Cerebellum (tissue), 4 donors: ENCODE measurements at places on chromosomes 2 and 18.

GRCh38 chr2:19369341-19369955 is 11.0 kb upstream of the OSR1 start:
- DNase-seq = no peak

DNA sequence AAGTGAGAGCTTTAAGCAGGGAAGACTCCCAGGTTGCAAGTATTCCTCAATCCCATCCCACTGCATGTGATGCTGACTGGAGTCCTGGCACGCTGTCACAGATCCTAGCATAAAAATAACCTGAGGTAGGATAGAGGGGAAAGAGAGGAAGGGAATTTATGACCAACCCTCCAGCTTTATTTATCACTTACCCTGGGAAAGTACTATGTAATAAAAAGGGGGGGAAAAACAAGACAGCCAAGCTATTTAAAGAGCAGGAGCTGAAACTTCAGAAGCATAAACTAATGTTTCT is 122.2 kb downstream of the SLC8A1 start:
- DNase-seq = no peak

DNA sequence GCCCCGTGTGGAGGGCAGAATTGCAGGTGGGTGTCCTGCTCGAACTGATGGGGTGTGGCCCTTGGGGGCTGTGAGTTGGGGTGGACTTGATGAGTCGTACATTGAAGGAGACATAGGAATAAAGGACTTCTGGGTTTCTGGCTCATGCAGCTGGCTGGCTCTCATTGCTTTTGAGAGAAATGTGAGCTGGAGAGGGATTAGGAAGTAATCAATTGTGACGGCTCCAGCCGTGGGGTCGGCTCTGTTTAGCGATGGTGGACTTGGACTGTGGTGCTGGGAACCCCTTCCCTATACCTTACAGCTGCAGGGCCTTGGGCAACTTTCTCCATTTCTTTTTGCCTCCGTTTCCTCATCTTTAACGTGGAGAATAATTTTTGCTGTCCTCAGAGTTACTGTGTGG is 9.2 kb downstream of the IMPA2 start:
- no peak for DNase-seq

DNA sequence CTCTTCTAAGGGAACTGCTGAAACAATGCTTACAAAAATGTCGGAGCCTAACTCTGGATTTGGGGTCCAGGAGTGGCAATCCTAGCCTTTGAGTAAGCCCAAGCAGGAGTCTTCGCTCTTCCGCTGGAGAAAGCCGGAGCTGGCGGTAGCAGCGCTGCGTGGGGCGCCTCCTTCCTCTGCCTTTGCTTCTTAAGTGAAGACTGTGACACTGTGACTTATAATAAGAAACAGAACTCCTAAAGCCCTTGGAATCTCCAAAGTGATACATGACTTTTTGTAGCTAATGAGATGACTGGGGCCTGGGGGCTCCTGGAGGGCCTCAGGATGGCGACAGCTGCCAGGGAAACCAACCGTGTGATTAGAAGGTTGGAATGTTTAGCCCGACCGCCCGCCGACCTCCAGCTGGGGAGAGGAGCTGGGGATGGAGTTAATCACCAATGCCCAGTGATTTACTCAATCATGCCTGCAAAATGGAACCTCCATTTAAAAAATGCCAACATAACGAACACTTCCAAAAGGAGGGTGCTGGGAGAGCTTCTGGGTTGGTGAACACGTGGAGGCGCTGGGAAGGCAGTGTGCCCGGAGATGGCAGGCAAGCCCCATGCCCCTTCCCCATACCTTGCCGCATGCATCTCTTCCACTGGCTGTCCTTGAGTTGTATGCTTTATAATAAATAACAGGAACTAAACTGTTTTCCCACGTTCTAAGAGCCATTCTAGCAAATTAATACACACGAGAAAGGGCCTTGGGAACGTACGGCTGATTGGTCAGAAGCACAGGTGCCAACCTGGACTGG is 29.0 kb upstream of the MAL start:
- no peak for DNase-seq

GRCh38 chr2:33029459-33029858 is 82.7 kb downstream of the LTBP1 start:
- no peak for DNase-seq

- no peak for DNase-seq
These were observed 32.4 kb upstream of the ATL2 start for GRCh38 chr2:38409156-38410102.

GRCh38 chr2:69683170-69683971 is 39.8 kb upstream of the AAK1 start:
- no peak for DNase-seq

- no peak for DNase-seq
These were observed 6.9 kb upstream of the STAT1 start for GRCh38 chr2:191020742-191021381.

GRCh38 chr2:9168821-9169221 is 37.8 kb upstream of the ASAP2 start:
- no peak for DNase-seq

DNA sequence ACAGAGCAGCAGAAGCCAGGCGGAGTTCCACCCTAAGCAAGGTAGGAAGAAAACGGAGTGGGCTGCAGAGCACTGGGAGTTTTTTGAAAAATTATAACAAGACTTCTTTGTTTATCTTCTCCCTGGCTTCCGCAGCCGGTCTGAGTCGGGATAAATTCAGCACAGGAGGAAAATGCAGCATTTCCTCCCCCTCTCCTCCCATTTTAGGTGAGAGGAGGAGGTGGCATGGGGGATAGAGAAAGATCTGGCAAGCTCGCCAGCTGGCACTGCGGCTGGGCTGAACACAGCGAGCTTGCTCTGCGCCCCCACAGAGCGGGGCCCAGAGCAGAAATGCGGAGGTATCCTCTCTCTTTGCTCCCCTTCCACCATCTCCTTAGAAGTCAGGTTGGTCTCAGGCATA is 17.7 kb upstream of the CHRNA1 start:
- peak; percentile 23 for DNase-seq

- DNase-seq = no peak
These were observed 20.8 kb downstream of the PTPN18 start for GRCh38 chr2:130376433-130377293.

- no peak for DNase-seq
These were observed 129.8 kb downstream of the CTIF start for GRCh38 chr18:48668466-48669179.

- DNase-seq = no peak
These were observed 51.6 kb upstream of the PLA2R1 start for GRCh38 chr2:160114020-160114419.

- no peak for DNase-seq
These were observed 21.9 kb downstream of the APCDD1 start for GRCh38 chr18:10476338-10476791.

- no peak for DNase-seq
These were observed 61.7 kb downstream of the LIPG start for GRCh38 chr18:49623571-49623970.

GRCh38 chr2:191234376-191234775 is 10.8 kb upstream of the MYO1B start:
- no peak for DNase-seq

- DNase-seq = peak; percentile 55
These were observed 138.9 kb downstream of the PXDN start for GRCh38 chr2:1605102-1606045.

DNA sequence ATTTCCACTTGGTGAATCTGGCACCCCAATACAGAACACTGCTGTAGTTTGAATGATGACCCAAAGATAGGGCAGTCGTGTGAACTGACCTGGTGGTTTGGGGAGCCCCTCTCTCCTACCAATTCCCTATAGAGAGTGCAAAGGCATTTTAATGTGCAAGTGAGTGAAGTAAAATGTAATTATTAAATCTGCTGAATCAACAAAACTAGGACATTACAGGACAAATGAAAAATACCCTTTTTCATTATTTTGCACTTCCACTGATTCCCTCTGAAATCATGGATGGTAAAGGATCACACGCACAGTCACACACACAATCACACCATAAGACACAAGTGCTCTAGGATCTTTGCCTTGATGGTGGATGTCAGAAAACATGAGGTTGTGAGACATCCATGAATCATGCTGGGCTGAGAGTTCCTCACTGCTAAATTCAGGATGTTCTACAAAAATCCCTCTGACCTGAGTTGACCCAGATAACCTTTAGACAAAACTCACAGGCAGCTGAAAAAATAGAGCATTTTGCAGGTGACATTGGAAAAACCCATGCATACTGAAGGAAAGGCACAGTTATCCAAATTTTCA is 197.4 kb downstream of the FBXO15 start:
- DNase-seq = no peak

- no peak for DNase-seq
These were observed 86.6 kb upstream of the POMC start for GRCh38 chr2:25254961-25255360.

GRCh38 chr2:29072971-29073725 is 1.2 kb downstream of the PCARE start:
- no peak for DNase-seq

GRCh38 chr2:10407841-10408648 is 40.1 kb downstream of the ODC1 start:
- no peak for DNase-seq

DNA sequence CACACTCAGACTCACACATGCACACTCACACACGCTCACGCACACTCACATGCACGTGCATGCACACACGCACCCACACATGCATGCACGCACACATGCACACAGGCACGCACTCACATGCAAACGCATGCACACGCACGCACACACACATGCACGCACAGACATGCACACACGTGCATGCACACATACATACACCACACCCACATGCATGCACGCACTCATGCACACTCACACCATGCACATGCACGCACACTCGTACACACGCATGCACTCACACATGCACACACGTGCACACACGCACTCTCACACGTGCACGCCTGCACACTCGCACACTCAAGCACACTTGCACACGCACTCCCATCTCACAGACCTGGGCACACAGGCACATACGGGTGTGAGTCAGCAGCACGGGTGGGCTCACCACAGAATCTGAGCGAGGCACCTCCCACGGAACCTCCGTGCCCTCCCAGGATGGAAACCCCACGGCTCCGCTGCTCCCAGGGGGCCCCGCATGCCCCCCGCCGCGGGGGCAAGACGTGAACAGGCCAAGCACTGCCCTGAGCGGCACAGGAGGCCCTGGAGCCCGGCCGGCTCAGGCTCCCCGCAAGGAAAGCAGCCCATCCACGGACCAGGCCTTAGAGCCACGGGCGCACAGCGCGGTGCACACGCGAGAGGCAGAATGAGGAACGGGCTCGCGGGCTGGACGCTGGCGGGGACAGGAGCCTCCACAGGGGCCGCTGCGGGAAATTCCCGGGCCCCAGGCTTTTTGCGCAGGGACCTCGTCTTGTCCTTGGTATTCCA is 8.4 kb upstream of the KCNG2 start:
- DNase-seq = no peak

DNA sequence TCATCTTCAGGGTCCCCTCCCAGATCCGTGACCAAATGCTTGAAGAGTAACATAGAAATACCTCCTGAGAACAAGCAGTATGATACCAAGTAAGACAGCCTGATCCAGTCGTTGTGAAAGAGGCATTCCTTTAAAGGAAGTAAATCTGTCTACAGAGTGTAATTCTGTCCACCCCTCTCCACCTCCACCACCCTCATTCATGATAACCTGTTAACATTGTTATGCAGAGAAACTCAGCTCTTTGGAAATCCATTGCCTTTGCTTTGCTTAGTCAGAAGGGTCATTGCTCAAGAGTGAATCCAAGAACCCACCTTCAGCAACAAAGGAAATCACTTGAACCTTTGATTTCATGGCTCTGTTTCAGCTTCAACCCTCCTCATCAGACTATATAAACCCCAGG is 155.6 kb downstream of the CYP26B1 start:
- DNase-seq = no peak

DNA sequence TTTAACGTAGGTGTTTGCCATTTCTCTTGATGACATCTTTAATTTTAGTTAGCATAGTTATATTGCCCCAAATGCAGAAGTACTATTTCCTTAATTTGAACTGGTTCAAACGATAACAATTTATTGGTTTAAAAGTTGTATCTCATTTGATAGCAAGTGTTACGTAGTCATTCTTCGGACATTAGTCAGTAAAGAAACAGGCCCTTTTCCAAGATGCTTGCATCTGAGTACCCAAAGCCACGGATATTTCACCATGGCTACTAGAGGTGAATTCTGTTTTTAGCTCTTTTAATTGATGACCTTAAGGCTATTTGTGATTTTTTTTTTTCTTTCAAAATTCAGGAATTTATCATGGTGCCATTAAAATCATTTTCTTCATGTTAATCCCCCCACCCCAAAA is 32.1 kb downstream of the GLS start:
- no peak for DNase-seq

DNA sequence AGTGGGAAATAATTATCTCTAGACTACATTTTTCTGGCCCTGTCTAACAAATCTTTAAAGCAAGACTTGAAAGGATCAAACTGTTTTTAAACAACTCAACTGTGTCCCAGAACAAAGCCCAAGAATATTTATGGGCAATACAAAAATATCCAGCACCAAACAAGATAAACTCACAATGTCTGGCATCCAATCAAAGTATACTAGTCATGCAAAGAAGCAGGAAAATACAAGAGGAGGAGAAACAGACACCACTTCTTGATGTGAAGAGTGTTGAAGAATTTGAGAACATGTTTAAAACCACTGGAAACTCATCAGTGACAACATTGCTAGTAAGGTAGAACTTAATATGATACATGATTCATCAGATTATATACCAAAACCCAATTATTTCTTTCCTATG is 66.1 kb upstream of the CDC42EP3 start:
- DNase-seq = no peak

- DNase-seq = peak; percentile 58
These were observed 68.6 kb downstream of the ZBTB7C start for GRCh38 chr18:48340560-48340959.

DNA sequence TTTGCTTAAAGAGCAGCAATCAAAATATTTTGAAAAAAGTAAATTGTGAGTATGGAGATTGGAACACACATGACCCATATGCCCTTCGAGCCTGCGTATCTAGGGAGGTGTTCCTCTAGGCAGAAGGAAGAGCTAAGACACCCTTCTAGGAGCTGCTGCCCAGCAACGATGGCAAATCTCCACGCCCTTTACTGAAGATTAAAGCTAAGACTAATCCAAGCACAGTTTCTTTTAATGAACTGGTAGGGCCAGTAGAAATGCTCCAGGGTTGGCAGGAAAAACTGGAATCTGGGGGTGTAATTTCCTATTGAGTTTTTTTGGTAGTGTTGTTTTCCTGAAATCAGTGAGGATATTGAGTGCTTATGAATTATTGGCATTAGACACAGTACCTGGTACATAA is 712 bp upstream of the SERPINB13 start:
- DNase-seq = no peak

GRCh38 chr18:47549021-47549540 is 297.6 kb upstream of the SKOR2 start:
- DNase-seq = no peak

- DNase-seq = no peak
These were observed 19.4 kb upstream of the ACVR1 start for GRCh38 chr2:157895531-157895930.
